ENCODE measurements at places on chromosomes 5 and 9. TPM values are rescaled to one million over a fixed set of nuclear protein-coding genes. Genes with fewer than 3 reads are reported as not detected.

The ARID3C gene
- not detected for total RNA-seq

The CDO1 gene
- 26.8 TPM for total RNA-seq

The PHF24 gene
- 0.49 TPM for total RNA-seq

The NTNG2 gene
- 1.6 TPM for total RNA-seq

The CAVIN4 gene
- 39.9 TPM for total RNA-seq

The OR1N2 gene
- not detected for total RNA-seq

The ADAMTSL2 gene
- 1.5 TPM for total RNA-seq

The FOXD4 gene
- 0.10 TPM for total RNA-seq

The COX7C gene
- total RNA-seq = 252 TPM

The SPATA31D4 gene
- not detected for total RNA-seq

The PCDHB3 gene
- 2.7 TPM for total RNA-seq

The FAM151B gene
- total RNA-seq = 7.6 TPM

The EPB41L4A gene
- total RNA-seq = 9.8 TPM

The QRFP gene
- total RNA-seq = not detected

The GDA gene
- 1.5 TPM for total RNA-seq

The CDH10 gene
- total RNA-seq = 0.79 TPM

The CDX1 gene
- 0.49 TPM for total RNA-seq

The NKD2 gene
- 12.7 TPM for total RNA-seq

The PLAA gene
- total RNA-seq = 29.9 TPM

The TBC1D9B gene
- total RNA-seq = 45.2 TPM

The SH2D3C gene
- total RNA-seq = 5.7 TPM

The ENC1 gene
- 46.4 TPM for total RNA-seq

The PROB1 gene
- 1.7 TPM for total RNA-seq

The ARL14EPL gene
- total RNA-seq = not detected

The ACTL7B gene
- total RNA-seq = not detected

The LMAN2 gene
- 99.0 TPM for total RNA-seq

The CPLANE1 gene
- 28.9 TPM for total RNA-seq

The SCGB3A2 gene
- total RNA-seq = not detected

The SLC26A2 gene
- 17.6 TPM for total RNA-seq

The GABBR2 gene
- total RNA-seq = 0.39 TPM

The CTNNAL1 gene
- 29.0 TPM for total RNA-seq

The AKNA gene
- total RNA-seq = 12.8 TPM

The DOCK2 gene
- total RNA-seq = 20.6 TPM

The OR1J2 gene
- total RNA-seq = not detected

The BNC2 gene
- total RNA-seq = 30.8 TPM

The TMC1 gene
- total RNA-seq = 0.69 TPM

The DMRT3 gene
- not detected for total RNA-seq

The ROR2 gene
- total RNA-seq = 12.0 TPM

The BASP1 gene
- 36.1 TPM for total RNA-seq

The TTC23L gene
- total RNA-seq = 0.79 TPM

The SLC6A19 gene
- total RNA-seq = not detected

The ZNF474 gene
- total RNA-seq = 0.79 TPM

The CACFD1 gene
- total RNA-seq = 4.3 TPM
